ENCODE measurements at places on chromosomes 3 and 15.

DNA sequence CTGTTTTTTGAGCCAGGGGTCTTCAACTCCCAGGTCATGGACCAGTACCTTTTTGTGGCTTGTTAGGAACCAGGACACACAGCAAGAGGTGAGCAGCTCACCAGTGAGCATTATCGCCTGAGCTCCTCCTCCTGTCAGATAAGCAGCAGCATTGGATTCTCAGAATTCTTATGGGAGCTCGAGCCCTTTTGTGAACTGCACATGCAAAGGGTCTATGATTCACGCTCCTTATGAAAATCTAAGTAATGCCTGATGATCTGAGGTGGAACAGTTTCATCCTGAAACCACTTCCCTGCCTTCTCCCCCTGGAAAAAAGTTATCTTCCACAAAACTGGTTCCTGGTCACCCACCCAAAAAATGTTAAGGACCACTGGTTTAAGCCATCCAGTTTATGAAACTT is 1047.6 kb downstream of the OTOL1 start:
- DNase-seq: no peak

- DNase-seq: no peak
Observed at GRCh38 chr3:98070840-98071239, 16.1 kb upstream of the OR5AC2 start.

GRCh38 chr3:152236716-152237115 is 32.0 kb upstream of the MBNL1 start:
- DNase-seq: no peak

DNA sequence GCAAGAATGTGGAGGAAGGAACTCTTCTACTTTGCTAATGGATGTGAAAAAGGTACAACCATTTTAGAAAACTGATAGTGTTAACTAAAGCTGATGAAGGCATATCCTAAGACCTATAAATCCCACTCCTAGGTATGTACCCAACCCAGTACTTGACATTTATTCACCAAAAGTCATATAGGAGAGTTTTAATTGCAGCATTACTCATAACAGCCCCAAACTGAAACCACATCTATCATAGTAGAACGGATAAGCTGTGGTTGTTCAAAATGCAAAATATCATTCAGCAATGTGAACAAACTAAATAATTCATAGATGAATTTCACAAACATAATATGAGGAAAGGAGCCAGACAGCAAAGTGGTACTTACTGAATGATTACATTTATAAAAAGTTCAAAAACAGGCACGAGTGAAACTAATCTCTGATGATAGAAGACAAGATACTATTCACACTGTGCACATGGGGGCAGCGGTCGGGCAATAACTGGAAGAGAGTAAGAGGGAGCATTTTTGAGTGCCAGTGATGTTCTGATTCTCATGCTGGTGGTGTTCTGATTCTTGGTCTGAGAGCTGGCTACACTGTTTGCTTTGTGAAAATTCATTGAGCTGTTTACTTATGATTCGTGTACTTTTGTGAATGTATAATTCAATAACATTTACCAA is 34.3 kb downstream of the GOLIM4 start:
- DNase-seq: no peak

DNA sequence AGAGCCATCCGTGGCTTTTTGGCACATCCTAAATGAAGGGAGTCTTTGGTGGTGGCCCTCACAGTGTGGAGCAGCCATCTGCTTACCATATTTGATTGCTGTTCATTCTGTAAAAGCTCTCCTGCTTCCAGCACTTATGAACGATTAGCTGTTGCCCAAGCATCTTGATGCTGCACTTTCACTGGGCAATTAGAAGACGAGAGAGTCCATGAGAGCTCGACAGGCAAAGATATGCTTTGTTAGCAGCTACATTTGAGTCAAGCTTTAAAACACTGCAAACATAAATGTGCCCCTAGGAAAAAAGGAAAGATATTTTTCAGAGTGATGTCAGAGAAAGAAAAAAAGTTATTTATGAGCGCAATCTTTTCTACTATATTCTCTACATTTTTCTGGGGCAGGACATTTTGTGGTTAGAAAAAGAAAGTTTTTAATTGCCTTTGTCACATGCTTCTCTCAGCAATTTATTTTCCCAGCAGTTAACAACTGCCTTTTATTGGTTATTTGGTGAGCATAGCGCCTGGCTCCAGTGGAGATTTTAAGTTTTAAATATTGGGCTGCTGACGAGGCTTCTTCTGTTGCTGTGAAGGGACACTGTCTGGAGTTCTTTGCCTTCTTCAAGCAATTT is 468.4 kb downstream of the C3orf38 start:
- no peak for DNase-seq

GRCh38 chr3:45513041-45513440 is 81.5 kb upstream of the LIMD1 start:
- DNase-seq: no peak

DNA sequence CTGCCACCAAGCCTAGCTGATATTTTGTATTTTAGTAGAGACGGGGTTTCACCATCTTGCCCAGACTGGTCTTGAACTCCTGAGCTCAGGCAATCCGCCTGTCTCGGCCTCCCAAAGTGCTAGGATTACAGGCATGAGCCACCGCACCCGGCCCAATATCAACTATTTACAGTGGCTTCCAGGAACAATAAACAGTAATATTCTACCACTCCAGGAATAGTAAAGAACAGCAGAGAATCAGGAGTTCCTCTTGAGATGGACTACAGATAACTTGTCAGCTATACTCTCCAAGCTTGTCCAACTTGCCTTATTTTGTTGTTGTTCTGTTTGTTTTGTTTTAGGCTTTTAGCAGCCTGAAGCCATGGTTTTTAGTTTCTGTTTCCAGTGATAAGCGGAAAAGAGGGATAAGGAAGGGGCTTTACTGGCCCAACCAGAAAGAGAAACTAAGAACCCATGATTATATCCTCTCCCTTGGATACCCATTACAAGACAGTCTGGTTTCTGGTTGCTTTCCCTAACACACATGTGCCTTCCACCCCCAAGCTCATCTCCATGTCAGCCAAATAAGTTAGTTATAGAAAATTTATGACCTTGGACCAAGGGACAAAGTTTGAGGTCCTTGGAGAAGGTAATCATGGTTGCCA is 36.7 kb downstream of the ARHGEF3 start:
- no peak for DNase-seq

GRCh38 chr3:49529567-49529966 is 24.7 kb upstream of the BSN start:
- DNase-seq: no peak

GRCh38 chr15:89781891-89782618 is 5.9 kb downstream of the MESP2 start:
- DNase-seq: no peak

DNA sequence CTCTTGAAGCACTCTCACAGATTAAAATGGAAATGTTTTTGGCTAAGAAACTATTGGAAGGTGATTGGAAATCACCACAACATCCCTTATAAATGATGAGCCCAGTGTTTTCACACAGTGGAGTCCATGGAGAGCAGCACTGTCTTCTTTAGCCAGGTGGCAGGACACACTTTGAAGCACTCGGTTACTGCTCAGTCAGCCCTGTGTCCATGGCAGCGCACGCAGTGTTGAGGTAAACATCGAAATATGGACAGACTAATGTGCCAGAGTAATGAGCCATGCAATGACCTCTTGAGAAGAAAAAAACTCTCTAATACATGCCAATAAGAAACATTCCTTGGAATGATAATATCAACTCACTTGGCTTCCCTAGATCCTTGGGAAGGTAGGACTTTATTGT is 66.6 kb downstream of the TGFBR2 start:
- no peak for DNase-seq

DNA sequence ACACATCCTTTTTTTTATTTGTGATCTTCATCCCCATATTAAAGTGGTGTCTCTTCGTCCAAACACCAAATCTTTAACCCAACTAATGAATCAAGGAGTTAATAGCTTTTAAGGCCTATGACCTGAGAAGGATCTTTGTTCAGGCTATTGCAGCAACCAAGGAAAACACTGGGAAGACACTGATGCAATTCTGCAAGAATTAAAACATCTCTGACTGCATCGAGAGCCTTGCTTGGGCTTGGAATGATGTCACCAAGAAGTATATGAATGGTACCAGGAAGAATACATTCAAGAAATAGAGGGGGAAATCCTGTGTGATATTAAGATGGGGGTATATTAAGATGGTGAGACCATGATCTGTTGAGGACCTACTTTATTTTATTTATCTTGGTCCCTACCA is 214.2 kb upstream of the ARL6 start:
- DNase-seq: no peak

GRCh38 chr3:61803983-61804382 is 242.6 kb downstream of the PTPRG start:
- DNase-seq: no peak

DNA sequence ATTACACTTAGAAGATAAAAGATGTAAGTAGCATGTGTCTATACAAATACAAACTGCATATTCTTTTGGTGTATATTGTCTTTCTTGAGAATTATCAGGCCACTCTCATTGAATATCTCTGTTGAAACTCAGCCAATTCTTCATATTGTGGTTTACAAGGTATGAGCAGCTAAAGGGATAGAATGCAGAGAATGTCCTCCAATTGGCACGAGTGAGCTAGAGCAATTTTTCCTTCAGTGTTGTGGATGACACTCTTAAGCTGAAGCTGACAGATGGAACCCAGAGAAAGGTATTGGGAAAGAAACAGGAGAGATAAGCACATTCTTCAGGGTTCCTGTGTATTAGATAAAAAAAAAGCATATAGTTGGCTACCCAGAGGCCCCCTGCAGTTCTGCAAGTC is 453.1 kb downstream of the EPHA3 start:
- DNase-seq: no peak

GRCh38 chr3:55718074-55718473 is 231.0 kb upstream of the WNT5A start:
- DNase-seq: no peak

- DNase-seq: no peak
Observed at GRCh38 chr15:45134682-45135604, 5.1 kb downstream of the DUOX1 start.

GRCh38 chr15:91412138-91412928 is 312.3 kb downstream of the SV2B start:
- DNase-seq: no peak

DNA sequence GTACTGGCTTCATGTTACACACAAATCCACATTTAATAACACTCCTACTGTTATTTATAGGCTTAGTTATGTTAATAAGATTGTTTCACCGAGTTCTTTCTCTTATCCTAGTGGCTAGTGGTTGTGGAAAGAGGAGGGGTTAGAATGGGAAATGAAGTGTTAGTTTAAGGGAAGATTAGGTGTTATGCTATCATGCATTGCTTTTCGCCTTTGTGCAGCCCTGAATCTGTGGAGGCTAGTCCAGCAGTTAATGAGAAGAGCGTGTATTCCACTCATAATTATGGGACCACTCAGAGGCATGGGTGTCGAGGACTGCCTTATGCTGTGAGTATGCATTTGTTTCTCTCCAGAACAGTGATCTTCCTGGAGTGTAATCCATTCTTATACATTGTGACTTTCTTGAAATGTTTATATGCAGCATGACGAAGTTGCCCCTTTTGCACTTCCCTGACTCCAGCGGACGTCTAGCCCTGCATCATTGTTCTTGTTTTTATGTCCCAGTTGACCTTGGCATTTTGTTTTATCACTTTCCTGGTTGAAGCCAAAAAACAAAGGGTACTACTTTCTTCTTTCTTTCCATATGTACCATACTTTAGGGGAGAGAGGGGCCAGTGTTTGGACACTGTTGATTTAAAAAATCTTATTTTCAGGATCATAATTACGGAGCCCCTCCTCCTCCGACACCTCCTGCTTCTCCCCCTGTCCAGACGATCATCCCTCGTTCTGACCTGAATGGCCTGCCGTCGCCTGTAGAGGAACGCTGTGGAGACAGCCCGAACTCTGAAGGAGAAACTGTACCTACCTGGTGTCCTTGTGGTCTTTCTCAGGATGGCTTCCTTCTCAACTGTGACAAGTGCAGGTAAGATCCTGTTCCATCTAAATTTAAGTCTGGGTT is 36.5 kb downstream of the SETD5 start:
- DNase-seq: no peak

DNA sequence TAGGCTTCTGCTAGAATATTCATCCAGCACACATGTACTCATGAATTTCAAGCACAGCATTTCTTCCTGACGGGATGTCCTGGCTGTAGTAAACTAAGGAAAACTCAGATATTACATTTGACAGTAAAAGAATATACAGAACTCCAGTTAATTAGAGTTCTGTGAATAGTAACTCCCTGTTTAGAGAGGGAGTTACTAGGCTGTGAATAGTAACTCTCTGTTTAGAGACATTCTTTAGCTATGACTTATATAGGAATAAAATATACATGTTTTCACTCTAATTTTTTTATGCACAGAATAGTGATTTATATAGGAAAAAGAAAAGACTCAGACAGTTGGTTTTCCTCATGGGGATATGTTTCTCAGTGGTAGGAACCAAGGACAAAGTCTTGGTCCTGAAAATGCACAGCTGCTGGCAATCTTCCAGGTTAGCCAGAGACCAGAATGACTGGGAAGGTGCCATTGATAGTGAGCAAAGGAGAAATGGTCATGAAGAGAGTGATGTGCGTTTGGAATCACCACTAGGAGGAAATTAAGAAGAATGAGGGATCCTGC is 480.7 kb upstream of the THBS1 start:
- no peak for DNase-seq

GRCh38 chr3:115848641-115849040 is 225.3 kb downstream of the GAP43 start:
- DNase-seq: no peak

- no peak for DNase-seq
Observed at GRCh38 chr3:56202997-56203396, 265.3 kb downstream of the ERC2 start.

- DNase-seq: no peak
Observed at GRCh38 chr15:39506146-39506545, 74.7 kb upstream of the THBS1 start.

DNA sequence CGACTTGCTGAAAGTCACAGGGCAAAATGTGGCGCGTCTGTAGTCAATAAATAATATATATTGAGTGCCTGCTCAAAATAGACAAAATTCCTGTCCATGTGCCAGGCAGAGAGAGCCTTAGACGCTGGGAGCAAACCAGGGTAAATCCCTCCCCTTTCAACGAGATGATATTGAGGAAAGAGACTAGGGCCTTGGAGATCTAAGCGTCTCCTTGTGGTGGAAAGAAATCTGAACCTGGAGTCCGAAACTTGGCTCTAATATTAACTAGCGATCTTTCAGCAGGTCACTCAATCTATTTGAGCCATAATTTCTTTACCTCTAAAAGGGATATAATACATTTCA is 348 bp upstream of the DPP8 start:
- no peak for DNase-seq

DNA sequence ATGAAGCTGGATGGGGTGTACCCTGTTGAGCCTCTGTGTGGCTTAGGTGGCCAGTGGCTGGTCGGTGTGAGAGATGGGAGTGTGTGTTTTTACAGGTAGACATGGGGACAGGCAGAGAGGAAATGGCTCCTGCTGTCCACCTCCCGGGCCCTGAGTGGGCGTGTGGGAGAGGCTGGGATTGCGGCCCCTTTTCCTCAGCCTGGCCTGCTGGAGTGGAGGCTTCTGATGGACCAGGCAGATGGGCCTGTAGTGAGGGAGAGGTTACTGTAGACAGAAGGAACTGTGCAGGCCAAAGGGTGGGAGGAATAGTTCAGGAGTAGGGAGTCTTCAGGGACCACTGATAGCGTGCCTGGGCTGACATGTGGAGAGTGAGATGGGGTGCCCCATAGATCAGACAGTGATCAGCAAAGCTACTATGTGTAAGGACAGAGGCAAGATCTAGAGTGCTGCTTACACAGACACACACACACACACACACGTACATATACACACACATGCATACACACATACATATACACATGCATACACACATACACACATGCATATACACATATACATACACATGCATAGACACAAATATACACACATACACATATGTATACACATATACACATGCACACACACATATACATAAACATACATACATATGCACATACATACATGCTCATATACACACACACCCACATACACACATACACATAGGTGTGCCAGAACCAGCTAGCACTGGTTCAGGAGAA is 26.4 kb downstream of the ACAA1 start:
- no peak for DNase-seq
